Naive thymus-derived CD8-positive, alpha-beta T cell (primary cell): ENCODE measurements at places on chromosomes 12 and 14.

GRCh38 chr12:53489242-53489864 lies 9.9 kb downstream of the MAP3K12 start:
- DNase-seq, result no peak

DNA sequence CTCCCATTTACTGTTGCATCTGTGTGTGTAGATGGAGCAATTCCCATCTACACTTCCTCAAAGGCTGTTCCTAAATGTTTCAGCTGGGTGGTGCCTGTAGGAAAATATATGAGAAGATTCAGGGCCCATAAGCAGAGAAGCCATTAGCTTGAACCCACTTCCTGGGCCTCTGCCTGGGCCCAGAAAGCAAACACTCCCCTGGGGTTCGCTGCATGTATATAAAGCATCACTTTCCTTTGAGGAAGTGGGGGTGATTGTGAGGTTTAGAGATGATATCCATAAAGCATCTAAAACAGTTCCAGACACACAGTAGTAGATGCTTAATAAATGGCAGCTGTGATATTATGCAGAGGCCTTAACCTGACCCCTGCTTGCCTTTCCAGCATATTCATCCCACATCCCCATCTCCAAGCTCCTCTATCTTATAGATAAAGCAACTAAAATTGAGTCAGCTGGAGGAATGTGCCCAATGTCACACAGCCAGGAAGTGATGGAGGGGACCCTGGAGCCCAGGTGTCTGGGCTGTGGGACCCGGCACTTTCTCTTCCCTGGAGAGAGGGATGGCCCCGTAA lies 280.0 kb upstream of the CRY1 start:
- DNase-seq, result no peak

DNA sequence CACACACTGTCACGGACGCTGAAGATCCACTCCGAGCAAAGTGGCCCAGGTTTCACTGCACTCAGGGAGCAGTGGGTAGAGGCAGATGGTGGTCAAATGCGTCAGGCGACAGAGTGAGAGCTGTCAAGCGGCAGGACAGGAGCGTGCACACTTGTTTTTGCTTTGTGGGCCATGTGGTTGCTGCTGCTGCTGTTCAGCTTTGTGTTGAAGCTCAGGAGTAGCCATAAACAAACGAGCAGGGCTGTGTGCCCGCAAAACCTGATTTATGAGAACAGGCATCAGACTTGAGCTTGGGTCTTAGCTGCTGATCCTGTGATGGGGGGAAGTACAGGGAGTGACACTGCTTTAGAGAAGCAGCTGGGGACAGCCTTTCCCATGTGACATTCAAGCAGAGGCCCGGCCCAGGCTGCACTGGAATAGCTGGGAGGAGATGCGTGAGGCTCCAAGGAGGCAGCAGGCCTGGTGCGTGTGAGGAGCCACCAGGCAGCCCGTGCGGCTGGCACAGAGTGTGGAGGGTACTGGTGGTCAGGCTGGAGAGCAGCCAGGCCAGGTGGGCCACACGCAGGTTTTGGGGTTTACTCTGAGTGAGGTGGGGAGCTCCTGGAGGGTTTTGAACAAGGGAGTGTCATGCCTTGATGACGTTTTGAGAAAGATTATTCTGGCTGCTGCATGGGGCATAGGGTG lies 31.1 kb upstream of the ASPG start:
- DNase-seq, result no peak

- DNase-seq, result no peak
Measured at GRCh38 chr14:100031506-100032281, 33.5 kb upstream of the EVL start.

DNA sequence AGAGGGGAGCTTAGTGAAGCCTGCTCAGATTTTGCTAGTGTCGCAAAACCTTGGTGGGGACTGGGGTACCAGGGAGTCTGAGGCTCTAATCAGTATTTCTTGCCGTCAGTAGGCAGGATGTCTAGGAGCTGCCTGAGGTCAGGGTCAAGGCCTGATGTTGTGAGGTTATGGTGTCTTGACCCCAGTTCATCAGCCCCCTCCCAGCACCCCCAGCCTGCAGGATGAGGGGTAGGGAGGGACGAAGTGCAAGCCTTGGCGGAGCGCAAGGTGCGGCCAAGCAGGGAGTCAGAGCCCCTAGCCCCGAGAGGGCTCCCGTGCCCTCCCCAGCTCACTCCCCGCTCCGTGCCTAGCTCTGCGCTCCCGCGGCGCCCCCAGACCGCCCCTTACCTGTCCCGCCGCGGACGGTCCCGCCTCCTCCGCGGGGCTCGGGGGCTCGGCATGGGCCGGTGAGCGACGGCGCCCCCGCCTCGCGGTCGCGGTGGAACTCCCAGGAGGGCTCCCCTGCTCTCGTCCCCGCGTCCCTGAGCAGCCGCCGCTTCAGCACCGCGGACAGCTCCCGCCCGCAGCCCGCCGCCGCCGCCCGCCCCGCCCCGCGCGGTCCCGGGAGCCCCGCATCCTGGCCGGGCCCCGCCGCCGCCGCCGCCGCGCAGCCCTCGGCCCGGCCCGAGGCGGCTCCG lies 347 bp downstream of the SYNDIG1L start:
- peak; percentile 50 for DNase-seq

DNA sequence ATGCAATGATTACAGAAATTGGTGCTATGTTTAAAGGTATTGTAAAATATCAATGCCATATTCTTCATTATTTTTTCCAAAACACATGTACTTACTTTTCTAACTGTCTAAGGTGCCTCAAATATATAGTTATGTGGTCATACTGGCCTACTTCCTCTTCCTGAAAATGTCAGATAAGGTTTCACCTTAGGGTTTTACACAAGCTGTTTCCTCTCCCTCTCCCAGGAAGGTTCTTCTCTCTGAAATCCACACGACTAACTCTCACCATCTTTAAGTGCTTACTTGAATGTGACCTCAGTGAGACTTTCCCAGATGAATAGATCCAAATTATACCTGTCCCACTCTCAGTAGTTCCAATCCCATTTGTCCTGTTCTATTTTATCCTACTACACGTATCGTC lies 11.6 kb upstream of the CLEC4D start:
- no peak for DNase-seq

DNA sequence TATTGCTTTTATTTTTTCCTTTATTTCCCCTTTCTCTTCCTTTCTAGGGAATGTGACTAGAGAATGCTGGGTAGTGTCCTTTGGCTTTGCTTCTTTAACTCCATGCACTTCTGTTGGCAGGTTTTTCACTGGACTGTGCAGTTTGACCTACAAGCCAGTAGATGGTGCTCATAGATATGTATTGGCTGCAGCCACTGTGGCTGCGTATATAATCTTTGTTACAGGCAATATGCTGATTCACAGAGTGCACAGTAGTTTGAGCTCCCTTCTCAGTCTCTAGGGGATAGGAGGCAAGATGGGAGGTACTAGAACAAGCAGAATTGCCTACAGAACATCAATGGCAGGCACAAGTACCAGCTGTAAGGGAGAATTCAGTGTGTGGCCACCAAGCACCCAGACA lies 503.5 kb downstream of the LRFN5 start:
- DNase-seq, result no peak

GRCh38 chr14:89418976-89419375 lies 1.9 kb upstream of the FOXN3 start:
- DNase-seq, result no peak

- DNase-seq, result peak; percentile 39
Measured at GRCh38 chr12:50765095-50765911, 1.4 kb downstream of the ATF1 start.

DNA sequence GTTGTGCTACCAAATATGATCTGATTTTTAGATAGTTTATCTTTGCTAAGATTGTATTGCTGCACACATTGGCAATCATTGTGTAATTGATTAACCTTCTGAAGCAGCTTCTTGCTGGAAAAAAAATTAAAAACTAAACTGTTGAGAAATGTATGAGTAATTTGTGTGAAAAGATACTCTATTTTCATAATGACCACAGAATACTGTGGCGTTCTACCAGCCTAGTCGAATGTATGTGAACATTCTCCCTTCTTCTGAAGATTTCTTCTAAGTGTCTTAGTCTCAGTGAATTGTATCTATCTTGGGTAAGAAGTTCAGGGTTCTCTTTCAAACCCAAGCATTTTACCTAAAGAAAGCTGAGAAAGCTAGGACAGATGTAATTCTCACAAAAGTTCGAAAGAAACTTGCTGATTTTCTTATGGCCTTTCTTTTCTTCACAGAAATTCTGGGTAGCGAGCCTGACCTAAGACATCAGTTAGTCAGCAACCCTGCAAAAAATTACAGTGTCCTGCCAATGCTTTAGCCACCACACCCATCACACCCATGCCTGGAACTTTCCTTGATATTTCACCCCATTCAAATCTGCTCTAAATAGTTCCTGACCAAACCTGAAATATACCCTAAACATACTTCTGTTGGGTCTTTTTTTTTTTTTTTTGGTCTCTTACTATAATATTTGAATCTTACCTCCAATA lies 27.1 kb upstream of the C12orf71 start:
- DNase-seq, result no peak

DNA sequence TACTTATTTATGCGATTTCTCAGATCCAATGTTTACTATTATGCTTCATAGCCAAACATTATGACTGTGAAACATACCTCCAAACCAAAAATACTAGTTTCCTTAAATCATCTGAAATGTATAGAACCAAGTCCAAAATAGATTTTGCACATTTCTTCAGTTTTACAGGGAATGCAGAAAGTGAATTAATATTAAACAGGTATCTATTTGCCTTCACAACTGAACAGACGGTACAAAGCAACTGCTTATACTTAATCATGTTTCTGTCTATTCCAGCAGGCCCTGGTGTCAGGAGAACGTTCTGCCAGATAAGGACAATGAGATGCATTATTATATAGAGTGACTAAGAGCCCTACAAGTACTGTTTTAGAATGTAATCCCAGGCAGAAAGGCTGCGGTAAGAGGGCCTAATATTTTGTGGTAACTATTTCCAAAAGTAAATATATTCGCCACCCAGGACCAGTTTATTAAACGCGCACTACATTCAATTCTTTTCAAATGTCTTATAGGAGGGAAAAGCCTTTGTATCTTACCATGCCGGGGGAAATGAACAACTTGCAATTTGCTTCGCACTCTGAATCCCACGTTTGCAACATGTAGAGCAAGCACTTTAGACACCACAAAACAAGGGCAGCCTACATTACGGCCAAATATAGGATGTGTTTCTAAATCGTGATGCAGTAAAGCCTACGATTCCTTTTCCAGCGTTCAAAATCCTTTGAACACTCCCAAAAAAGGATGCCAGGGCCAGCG lies 1.5 kb downstream of the CORO1C start:
- DNase-seq, result no peak

DNA sequence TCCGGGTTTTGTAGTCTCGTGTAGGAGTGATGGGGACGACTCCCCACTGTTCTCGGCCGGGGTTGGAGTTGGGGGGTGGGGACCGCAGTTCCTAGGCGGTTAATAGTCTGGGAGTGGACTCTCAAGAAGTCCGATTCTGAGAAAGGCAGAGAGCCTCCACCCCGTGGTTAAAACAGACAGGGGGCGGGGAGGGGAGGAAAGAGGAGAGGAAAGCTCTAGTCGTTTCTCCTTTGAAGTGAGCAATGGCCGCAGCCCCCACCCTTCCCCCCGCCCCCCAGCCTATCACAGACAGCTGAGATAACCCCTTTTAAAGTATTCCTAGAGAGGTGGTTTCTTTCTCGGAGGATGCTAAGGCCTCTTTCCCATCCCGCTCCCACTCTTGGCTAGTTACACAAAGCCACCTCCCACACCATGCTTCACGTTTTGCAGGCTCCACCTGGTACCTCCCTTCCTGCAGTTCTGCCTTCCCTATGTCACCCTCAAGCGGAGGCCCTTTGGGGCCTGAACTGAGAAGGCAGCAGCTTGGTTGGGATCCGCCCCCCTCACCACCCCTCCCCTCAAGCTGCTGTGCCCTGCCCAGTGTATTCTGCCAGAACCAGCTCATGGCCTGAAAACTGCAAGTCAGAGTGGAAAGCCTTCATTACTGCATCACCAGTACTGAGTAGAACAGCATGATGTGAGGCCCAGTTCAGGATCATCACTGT lies 853 bp downstream of the USP5 start:
- DNase-seq, result peak; percentile 41

DNA sequence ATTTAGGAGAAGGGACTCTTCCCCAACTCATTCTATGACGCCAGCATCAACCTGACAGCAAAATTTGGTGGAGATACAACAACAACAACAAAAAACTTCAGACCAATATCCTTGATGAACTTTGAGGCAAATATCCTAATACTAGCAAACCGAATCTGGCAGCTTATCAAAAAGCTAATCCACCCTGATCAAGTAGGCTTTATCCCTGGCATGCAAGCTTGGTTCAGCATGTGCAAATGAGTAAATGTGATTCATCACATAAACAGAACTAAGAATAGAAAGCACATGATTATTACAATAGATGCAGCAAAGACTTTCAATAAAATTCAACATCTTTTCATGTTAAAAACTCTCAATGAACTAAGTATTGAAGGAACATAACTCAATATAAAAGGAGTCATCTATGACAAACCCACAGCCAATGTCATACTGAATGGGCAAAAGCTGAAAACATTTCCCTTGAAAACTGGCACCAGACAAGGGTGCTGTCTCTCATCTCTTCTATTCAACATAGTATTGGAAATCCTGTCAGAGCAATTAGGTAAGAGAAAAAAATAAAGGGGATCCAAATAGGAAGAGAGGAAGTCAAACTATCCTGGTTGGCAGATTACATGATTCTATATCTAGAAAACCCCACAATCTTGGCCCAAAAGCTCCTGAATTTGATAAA lies 233.3 kb downstream of the CCDC59 start:
- DNase-seq, result no peak

DNA sequence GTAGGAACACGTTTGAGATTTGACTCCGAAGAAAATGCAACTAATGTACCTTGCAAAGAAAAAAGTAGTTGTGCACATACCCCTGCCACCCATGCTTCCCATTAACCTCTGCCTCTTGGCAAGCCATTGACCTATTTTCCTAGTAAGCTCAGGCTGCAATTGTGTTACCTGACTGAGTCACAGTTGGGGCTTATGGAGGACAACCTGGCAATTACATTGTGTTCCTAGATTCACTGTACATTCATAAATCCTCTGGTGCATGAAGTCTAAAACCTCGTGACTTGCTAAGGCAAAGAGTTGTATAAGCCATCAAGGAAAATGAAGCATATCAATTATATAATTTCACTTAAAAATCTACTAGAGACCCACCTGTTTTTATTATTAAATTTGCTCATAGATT lies 62.0 kb upstream of the DUSP6 start:
- DNase-seq, result no peak

DNA sequence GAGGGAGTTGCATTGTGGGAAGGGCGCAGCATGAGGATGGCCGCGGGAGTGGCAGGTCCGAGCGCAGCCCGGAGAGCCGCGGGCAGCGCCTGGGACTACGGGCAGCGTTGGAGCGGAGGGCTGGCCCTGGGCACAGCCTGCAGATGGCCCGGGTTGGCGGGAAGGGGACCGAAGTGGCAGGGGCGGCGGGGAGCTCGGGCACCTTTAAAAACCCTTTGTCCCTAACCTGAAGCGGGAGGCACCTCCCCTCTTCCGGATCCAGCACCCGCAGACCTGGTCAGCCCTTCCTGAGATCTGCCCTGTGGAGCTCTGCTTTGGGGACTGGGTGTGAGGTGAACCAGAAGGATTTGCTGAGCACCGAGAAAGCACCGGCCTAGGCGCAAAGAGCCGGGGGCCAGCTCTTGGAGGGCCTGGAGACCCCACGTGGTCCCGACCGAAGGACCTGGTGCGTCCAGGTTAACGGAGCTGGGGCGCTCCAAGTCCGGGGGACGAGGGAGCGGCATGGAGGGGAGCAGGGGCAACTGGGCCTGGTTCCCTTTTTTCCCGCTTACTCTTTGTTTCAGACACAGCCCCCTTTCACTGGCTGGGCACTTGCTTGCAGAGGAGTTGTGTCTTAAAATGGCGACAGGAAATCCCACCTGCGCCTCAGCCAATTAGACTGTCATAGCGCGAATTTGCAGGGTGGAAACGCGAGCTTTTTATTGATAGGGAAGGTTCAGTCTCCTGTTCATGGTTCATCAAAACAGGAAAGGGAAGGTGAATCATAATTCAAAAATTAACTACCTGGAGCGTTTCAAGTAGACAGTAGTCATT lies 792 bp upstream of the SLC38A1 start:
- DNase-seq, result peak; percentile 43
